ENCODE measurements at places on chromosomes 2 and 18.

GRCh38 chr2:239596253-239596652 is 195.4 kb upstream of the HDAC4 start:
- DNase-seq: no peak

GRCh38 chr2:134137182-134137611 is 116.7 kb upstream of the MGAT5 start:
- no peak for DNase-seq

- DNase-seq: no peak
Observed at GRCh38 chr2:219218217-219218731, 484 bp downstream of the ABCB6 start.

DNA sequence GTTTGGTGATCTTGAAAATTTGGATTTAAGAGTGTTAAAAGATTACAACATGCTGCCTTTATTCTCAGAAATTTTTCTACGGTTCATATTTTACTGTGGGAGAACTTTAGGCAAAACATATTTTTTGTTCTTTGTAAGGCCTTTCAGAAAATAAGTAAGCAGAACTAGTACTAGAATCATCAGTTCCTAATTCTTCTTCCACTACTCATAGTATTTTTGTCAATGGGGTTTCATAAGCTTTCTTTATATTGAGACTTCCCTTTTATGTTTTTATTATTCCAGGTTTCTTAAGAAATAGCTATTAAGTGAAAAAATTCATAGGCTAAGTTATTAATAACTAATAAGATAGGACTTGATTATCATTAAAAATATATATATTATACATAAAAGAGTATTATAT is 12.4 kb downstream of the UGGT1 start:
- DNase-seq: no peak

GRCh38 chr2:56117764-56118163 is 66.0 kb upstream of the CCDC85A start:
- no peak for DNase-seq

GRCh38 chr2:113376913-113377445 is 60.5 kb upstream of the ZNG1B start:
- no peak for DNase-seq

- DNase-seq: no peak
Observed at GRCh38 chr18:49016648-49017539, 66.1 kb upstream of the SMAD7 start.

- no peak for DNase-seq
Observed at GRCh38 chr18:2425426-2426317, 145.6 kb downstream of the METTL4 start.

DNA sequence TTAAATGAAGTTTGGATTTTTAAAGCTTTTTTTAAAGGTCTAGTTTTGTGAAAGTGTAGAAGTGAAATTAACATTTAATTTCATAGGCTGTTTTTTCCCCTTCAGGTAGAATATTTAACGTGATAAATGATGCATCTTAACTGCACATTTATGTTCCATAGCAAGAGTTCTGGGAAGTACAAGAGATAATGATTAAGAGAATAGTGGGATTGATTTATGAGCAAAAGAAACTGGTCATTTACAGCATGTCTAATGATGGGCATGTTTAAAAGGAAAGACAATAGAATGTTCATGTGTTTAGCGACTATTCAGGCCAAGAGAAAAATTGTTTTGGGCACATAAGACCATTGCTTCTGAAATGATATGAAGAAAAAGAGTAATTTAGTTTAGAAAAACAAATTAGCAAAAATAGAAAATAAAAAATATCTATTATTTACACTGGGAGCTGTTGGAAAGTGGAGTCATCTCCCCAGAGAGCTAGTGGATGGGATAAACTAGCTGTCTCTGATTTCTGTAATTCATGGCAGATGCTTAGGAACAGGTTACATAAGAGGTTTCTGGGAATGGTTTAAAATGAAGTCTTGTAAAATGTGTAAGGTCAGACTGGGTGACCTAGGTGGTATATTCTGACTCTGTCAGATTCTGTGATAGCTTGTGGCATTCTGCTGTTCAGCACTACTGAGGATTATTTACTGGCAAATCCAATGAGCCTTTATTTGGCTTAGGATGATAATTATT is 60.7 kb downstream of the WDR7 start:
- no peak for DNase-seq

GRCh38 chr2:190327867-190328572 is 8.4 kb upstream of the HIBCH start:
- DNase-seq: no peak

- DNase-seq: no peak
Observed at GRCh38 chr2:36834731-36835524, 131.4 kb downstream of the STRN start.

- DNase-seq: no peak
Observed at GRCh38 chr2:70513738-70514137, 39.9 kb downstream of the TGFA start.

GRCh38 chr2:191714925-191715324 is 37.0 kb downstream of the NABP1 start:
- DNase-seq: no peak

- DNase-seq: no peak
Observed at GRCh38 chr2:233915128-233915527, 2.0 kb upstream of the TRPM8 start.

DNA sequence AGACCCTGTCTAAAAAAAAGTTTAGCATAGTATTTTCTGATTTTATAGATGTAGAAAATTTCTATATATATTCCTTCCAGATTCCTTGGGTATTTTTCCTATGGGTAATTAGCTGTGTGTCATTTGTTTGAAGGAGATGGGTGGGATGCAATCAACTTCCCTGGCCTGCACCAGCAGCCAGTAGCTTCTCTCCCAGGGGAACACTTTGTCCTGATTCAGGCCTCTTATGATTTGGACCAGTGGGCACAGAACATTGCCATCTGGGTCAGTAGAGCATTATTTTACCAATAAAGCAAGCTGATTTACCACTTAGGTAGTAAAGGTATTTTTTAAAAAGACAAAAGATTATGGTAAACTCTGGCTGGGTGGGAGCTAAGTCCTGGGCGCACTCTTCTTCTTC is 26.9 kb downstream of the UBE2F start:
- no peak for DNase-seq

DNA sequence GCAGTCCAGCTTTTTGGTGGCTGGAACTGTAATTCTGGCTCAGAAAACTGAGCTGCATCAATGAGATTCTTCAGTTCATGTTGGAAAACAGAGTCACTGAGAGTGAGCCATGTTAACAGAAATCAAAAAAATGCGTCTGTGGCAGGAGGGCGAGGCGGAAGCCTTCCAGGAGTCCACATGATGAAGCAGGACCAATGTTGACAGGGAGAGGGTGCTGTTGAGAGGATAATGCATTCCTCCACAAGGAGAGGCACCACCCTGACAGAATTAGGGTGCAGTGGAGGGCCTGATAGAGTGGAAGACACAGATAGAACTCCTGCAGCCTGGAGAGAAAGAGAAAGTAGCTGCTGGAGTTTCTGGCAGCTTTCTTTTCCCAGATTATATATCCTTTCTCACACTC is 111.5 kb downstream of the MGAT5 start:
- no peak for DNase-seq

- DNase-seq: no peak
Observed at GRCh38 chr2:238336151-238336550, 15.8 kb downstream of the TRAF3IP1 start.

- no peak for DNase-seq
Observed at GRCh38 chr2:220704081-220704480, 868.0 kb downstream of the EPHA4 start.

- DNase-seq: no peak
Observed at GRCh38 chr2:18132697-18133096, 254.2 kb downstream of the KCNS3 start.

DNA sequence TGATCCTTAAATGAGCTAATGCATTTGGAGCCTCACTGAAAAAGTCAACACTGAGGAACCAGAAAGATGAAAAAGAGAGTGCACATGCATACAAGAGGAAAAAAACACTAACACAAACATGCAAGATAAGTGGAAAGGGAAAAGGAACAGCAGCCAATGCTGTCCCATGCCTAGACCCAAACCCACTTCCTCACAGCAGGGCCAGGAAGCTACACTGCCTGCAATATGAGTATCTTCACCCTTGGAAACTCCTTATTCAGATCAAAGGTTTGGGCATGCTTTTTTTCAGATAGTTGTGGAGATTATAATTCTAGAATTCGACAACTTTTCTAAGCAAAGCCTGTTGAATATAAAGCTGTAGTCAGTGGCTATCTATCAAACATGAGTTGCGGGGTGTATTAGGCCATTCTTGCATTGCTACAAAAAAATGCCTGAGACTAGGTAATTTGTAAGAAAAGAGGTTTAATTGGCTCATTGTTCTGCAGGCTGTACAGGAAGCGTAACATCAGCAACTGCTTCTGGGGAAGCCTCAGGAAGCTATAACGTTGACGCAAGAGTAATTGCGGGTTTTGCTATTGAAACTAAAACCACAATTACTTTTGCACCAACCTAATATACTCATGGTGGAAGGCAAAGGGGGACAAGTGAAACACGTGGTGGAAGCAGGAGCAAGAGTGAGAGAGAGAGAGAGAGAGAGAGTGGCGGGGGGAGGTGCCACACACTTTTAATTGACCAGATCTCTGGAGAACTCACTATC is 138.2 kb downstream of the MBD2 start:
- no peak for DNase-seq

- DNase-seq: no peak
Observed at GRCh38 chr2:99481941-99482340, 7.9 kb downstream of the REV1 start.

DNA sequence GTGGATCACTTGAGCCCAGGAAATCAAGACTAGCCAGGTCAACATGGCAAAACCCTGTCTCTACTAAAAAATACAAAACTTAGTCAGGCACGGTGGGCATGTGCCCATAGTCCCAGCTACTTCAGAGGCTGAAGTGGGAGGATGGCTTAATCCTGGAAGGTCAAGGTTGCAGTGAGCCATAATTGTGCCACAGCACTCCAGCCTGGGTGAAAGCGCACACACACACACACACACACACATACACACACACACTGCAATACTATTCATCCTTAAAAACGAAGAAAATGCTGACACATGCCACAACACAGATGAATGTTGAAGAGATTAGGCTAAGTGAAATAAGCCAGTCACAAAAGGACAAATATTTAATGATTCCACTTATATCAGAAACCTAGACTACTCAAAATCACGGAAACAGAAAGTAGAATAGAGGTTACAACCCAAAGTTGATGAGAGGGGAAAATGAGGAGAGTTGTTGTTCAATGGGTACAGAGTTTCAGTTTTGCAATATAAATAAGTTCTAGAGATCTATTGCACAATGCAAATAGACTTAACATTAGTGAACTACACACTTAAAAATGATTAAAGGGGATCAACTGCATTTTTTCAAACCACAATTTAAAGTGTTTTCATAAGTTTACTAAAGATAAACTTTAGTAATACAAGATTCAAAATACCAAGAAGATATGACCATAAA is 114.5 kb downstream of the USP34 start:
- DNase-seq: no peak

DNA sequence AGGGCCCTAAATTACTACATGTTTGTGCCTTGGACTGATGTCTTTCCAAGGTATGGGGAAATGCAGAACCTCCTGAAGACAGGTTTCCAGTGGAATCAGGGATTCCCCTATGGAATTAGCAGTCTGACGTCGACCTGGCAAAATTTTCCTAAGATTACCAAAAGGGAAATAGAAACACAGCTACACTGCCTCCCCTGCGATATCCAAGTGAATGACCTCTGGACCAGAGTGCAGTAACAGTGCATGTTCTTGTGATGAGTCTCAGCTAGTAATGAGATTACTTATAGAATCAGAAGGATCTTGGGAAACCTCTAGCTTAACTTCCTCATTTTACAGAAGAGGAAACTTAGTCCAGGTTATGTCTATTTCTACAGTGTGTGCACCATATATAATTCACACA is 21.3 kb upstream of the CHST9 start:
- DNase-seq: no peak

DNA sequence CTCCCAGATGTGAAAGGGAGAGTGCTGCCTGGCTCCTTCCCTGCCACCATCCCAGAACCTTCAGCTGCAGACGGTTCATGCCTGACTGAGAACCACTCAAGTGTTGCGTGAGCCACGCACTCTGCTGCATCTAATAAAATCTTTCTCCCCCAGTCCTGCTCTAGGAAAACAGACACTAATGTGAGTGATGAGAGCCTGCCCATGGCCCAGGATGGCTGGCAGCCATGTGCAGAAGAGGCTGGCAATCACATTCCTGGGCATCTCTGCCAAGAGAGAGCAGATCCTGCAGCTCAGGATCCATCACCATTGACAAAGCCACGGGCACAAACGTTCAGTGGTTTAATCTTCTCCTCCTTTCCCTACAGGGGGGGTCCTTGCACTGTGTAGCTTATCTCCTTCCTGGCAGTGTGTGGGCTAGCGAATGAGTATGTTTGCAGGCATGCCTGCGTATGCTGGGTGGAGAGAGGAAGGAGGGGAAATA is 477.5 kb downstream of the SLC4A3 start:
- DNase-seq: no peak

GRCh38 chr2:112194482-112194881 is 56.3 kb downstream of the FBLN7 start:
- no peak for DNase-seq

GRCh38 chr2:185144159-185144919 is 546.0 kb downstream of the ZNF804A start:
- DNase-seq: no peak

GRCh38 chr2:152330235-152330866 is 4.6 kb upstream of the FMNL2 start:
- no peak for DNase-seq

- DNase-seq: no peak
Observed at GRCh38 chr2:88179228-88179679, 9.1 kb downstream of the THNSL2 start.

DNA sequence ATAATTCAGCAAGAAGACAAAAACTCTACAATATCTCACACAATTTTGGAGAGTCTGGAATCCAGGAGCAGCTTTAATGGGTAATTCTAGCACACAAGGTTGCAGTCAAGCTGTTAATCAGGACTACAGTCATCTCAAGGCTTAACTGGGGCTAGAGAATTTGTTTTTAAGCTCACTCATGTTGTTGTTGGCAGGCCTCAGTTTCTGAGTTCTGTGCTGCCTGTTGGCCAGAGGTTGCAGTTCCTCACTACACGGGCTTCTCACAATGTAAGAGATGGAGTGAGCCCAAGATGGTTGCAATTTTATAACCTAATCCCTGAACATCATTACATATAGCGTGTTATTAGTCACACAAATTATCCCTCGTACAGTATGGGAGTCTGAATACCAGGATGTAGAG is 50.6 kb upstream of the TMEFF2 start:
- DNase-seq: no peak

DNA sequence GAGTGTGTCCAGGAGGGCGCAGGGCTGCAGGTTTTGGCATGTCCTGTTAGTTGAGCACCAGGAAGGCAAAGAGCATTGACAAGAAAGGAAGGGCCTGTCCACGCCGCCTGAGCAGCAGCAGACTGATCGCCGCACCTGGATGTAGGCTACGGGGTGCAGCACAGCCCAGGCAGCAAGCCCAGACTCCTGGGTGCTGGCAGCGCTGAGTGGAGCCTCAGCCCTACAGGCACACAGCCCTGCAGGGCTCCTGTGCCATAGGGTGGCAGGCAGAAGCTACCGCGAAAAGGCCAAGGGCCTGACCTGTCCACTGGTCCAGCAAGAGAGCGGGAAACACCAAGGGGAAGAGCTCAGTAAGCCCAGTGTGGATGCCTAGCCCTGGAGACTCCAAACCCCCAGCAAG is 198.0 kb downstream of the HDAC4 start:
- no peak for DNase-seq

GRCh38 chr2:72205504-72205881 is 57.8 kb upstream of the CYP26B1 start:
- no peak for DNase-seq

- DNase-seq: no peak
Observed at GRCh38 chr2:152055366-152056108, 43.3 kb downstream of the CACNB4 start.

GRCh38 chr2:182144776-182145165 is 159.1 kb downstream of the PPP1R1C start:
- DNase-seq: no peak
